ENCODE measurements at places on chromosomes 11 and 22.

DNA sequence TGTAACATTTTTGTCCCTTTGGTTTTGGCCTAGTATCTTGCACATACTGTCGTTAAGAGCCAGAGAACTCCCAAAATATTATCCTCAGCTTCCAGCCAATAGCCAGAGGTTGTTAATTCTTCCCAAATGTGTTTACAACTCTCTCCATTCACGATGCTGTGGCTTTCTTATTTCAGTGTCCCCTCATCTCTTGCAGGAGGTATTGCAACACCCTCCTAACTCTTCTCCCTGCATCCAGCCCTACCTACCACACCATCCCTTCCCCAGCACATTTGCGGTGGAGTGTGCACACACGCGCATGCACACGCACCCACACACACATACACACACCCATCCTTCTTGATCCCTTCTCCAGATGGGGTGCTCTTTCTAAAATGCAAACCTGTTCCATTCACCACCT lies 75.6 kb upstream of the LMO2 start:
- DNase-seq: no peak

GRCh38 chr11:65130631-65131416 lies 3.5 kb downstream of the SYVN1 start:
- DNase-seq: no peak

DNA sequence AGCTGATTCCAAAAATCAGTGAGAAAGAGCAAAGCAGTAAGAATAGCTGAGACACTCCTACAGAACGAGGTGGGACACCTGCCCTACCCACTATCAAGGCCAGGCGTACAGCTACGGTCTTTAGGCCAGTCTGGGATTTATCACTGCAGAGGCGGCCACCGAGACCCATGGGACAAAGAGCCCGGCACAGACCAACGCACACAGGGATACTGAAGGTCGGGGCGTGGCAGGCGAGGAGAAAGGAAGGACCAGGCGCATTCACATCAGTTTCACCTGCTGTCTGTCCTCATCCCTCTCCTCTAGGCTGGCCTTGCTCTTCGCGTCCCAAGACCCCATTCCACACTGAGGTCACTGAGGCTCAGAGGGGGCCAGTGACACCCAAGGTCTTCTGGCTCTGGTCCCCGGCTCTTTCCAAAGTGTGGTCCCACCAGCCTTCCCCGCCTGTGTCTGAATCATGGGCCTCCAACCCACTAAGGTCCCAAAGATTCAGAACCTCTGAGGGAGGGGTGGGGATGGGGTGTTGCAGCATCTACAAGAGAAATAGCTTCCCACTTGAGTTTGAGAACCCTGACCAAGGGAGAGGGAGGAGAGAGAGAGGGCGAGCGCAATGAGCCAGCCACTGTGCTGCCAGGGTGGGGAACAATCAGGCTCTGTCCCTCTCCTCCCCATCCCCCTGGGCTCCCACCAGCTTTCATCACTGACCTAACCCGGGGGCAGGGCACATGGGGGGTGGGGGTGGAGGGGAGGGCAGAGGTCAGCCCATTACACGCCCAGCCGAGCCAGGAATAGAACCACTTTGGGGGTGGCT lies 7.2 kb upstream of the PICK1 start:
- DNase-seq: no peak

DNA sequence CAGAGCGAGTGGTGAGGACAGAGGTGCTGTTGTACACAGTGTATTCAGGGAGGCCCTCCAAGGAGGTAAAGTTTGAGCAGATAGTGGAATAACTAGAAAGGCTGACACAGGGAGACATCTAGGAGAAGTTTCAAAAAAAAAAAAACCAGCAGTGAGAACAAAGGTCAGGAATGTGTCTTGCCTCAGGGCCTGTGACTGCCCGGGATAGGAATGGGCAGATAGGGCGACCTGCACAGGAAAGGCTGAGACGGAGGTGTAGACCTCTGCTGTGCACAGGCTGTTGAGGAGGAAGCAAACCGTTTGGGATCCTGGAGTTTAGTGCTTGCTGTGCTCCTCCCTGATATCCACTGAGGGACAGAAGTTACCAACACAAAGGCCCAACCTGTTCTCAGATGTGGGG lies 406.5 kb upstream of the B3GAT1 start:
- DNase-seq: no peak

DNA sequence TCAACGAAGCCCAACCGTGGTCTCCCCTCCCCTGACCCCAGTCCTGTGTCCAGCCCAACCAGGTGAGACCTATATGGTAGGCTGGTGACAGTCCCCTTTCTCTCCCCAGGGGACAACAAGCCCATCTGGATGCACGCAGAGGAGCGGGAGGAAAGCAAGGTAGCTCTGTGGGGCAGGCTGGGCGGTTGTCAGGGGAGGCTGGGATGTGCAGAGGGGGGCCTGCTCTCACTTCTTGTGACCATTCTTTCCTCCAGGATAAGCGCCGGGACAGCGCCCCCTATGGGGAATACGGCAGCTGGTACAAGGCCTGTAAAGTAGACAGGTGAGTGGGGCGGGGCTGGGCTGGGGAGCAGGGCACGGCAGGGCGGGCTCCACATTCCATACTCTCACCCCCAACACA lies 3.5 kb upstream of the RAB1B start:
- DNase-seq: no peak

GRCh38 chr11:63939397-63939891 lies 642 bp downstream of the NAA40 start:
- no peak for DNase-seq

GRCh38 chr11:87361891-87362290 lies 324.2 kb downstream of the TMEM135 start:
- DNase-seq: no peak

DNA sequence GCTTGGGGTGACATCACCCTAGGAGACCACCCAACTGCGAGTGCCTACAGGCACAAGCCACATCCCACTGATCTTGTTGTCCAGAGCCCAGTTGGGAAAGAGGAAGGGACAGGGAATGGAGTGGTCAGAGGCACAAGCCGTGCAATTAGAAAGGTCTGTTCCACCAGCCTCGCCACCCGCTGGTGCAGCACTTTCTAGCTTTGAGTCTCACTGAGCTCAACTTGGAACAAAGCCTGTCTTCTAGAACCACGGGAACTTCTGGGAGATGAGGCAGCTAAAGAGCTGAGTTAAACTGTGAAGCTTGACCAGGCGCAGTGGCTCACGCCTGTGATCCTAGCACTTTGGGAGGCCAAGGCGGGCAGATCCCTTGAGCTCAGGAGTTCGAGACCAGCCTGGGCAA lies 29.3 kb downstream of the TPBGL start:
- no peak for DNase-seq

GRCh38 chr11:129248618-129249017 lies 56.5 kb upstream of the ARHGAP32 start:
- DNase-seq: no peak

DNA sequence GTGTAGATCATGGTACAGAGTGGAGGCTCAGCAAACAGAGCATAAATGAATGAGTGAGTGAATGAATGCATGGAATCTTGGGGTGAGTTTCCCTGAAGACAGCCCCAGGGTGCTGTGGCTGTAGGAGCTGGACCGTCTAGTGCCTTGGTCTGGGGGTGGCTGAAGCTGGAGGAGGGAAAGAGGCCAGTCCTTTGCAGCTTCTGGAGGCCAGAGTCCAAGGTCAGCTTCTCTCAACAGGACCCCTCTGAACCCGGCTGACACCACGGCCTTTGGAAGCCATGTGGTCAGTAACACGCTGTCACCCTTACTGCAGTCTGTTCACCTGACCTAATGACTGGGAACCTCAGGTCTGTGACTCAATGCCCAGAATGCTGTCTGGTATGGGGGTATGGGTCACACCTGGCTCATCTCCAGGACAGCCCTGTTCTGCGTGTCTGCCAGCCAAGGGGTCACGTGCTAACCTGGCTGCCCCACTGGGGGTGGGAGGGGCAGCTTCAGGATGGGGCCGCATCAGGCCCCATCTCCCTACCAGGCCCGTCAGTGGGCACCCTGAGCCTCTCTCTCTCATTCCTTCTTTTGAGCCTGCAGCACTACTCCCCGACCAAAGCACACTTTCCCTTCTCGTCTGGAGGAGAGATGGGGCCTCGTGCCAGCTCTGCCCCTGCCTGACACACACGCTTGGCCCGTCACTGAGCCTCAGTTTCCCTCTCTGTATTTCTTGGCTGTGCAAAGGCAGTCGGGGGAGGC lies 24.1 kb upstream of the CHKA start:
- no peak for DNase-seq

DNA sequence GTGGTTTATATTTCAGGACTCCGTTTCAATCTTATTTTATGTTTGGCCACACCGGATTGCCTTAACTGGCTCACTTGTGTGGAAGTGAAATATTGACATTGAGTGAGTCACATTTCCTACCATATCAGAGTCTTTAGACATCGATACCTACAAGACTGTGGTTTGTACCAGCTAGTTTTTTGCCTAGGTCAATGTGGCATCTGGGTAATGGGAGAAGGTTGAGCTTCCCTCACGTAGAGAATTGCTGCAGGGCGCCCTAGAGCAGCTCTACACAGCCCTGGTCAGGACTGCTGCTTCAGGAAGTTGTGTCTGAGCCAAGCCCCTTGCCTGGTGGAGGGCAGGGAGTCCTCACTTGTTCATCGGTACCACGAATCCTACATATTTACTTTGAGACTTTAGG lies 1.6 kb downstream of the GRAMD1B start:
- DNase-seq: no peak
